ENCODE measurements at places on chromosomes 16 and 17. TPM values are rescaled to one million over a fixed set of nuclear protein-coding genes. Genes with fewer than 3 reads are reported as not detected.

DNA sequence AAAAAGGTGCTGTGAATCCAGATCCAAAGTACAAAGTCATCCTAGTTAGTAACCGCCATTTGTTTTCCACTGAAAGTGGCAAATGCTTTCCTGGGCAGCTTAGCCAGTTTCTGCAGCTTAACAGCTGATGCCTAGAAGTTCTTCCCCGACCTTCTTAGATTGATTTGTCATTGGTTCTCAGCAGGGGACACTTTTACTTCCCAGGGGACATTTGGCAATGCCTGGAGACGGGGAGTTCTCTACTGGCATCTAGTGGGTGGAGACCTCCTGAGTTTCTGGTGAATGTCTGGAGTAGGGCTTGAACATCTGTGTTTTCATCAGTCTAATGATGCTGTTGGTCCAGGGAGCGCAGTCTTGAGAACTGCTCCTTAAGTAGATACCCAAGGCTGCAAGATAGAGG, 7.6 kb downstream of the DNAJA3 start:
- H3K4me3 ChIP-seq = no peak overlapping the region
- DNase-seq = no peak
- H3K4me1 ChIP-seq = no peaks in the 10 kb centered on the region
- no peak overlapping the region for H3K27ac ChIP-seq
- H3K27me3 ChIP-seq = no peaks in the 10 kb centered on the region
- peaks cover 41% of the 10 kb centered on the region for H3K36me3 ChIP-seq

GRCh38 chr16:89297156-89297874, 79.8 kb downstream of the ZNF778 start:
- H3K36me3 ChIP-seq = peaks cover 15% of the 10 kb centered on the region
- H3K4me1 ChIP-seq = peaks cover 51% of the 10 kb centered on the region
- H3K27me3 ChIP-seq = no peaks in the 10 kb centered on the region
- DNase-seq = no peak
- H3K4me3 ChIP-seq = no peak overlapping the region
- H3K27ac ChIP-seq = no peak overlapping the region

DNA sequence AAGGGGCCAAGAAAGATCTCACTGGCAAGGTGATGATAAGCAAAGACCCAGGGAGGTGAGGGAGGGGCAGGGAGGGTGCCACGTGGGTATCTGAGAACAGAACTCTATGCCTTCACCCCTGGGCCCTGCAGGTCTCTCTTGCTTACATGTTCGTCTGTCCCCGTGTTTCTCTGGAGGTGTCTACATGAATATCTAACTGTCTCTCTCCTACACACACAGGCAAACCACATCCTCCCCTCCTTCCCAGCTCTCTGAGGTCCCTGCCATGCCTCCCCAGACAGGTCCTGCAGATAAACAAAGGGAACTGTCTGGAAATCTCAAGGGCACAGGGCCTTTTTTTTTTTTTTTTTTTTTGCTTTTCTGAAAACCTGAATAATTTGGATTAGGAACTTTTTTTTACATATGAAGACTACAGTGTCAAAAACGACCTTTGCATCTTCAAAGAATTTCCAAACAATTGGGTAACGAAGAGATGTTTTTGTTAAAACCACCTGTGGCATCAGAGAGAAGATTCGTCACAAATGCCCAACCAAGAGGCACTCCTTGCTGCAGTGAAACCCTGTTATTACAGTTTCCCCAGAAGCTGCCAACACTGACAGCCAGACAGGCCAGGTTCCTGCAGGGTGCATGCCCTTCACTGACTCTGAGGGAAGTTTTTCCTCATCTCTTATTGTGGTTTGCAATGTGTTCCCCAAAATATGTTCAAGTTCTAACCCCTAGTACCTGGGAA, 17.8 kb downstream of the PLLP start:
- H3K36me3 ChIP-seq = no peaks in the 10 kb centered on the region
- DNase-seq = no peak
- H3K27me3 ChIP-seq = no peaks in the 10 kb centered on the region

GRCh38 chr17:80917716-80918560, 73.7 kb upstream of the CHMP6 start:
- no peaks in the 10 kb centered on the region for H3K27me3 ChIP-seq
- no peak overlapping the region for H3K27ac ChIP-seq
- H3K36me3 ChIP-seq = peaks cover 13% of the 10 kb centered on the region

- DNase-seq = no peak
- H3K4me1 ChIP-seq = peaks cover 7% of the 10 kb centered on the region
- no peak overlapping the region for H3K4me3 ChIP-seq
Measured at GRCh38 chr16:66365651-66366050, 840 bp upstream of the CDH5 start.

DNA sequence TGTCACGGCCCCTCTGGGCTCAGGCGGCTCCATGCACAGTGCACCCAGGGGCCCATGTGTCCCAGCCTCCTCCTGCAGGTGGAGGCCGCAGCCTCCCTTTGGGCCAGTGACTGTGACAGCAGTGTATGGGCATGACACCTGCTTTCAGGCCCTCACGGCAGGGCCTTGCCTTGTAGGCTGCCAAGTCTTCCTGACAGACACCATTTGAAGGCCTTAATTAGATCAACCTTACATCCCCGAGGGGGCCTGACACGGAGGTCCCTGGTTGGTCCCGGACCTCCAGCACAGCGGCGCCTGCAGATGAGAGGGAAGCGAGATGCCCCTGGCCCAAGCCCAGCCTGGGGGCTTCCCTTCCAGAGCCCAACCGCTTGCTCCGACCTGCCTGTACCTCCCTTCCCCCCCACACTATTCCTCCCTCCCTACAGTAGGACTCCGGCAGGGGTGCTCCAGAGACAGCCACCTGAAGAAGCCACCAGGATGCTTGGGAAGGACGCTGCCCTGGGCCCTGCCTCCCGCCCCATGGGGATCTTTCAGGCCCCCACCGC, 31.9 kb downstream of the BAIAP2 start:
- no peak for DNase-seq
- no peaks in the 10 kb centered on the region for H3K27me3 ChIP-seq
- H3K4me3 ChIP-seq = no peak overlapping the region
- H3K27ac ChIP-seq = no peak overlapping the region
- H3K4me1 ChIP-seq = no peaks in the 10 kb centered on the region

GRCh38 chr16:13961099-13961811, 41.3 kb downstream of the ERCC4 start:
- H3K4me3 ChIP-seq = no peak overlapping the region
- H3K27ac ChIP-seq = no peak overlapping the region
- no peaks in the 10 kb centered on the region for H3K27me3 ChIP-seq
- DNase-seq = no peak
- H3K4me1 ChIP-seq = no peaks in the 10 kb centered on the region

The XAF1 gene
- 130 TPM for total RNA-seq

- H3K27ac ChIP-seq = no peak overlapping the region
- no peaks in the 10 kb centered on the region for H3K27me3 ChIP-seq
- no peak for DNase-seq
- H3K4me1 ChIP-seq = peaks cover 9% of the 10 kb centered on the region
Measured at GRCh38 chr17:57810721-57811637, 38.9 kb downstream of the MRPS23 start.

The FN3K gene
- total RNA-seq = 5.5 TPM

The CLDN6 gene
- not detected for total RNA-seq

- H3K27me3 ChIP-seq = no peaks in the 10 kb centered on the region
- H3K4me1 ChIP-seq = peaks cover 25% of the 10 kb centered on the region
- no peak for DNase-seq
Measured at GRCh38 chr16:23847948-23848347, 12.2 kb downstream of the PRKCB start.

The CRK gene
- 16.7 TPM for total RNA-seq

- no peak overlapping the region for H3K27ac ChIP-seq
- H3K4me3 ChIP-seq = no peak overlapping the region
- no peaks in the 10 kb centered on the region for H3K27me3 ChIP-seq
- DNase-seq = no peak
- no peaks in the 10 kb centered on the region for H3K4me1 ChIP-seq
- no peaks in the 10 kb centered on the region for H3K36me3 ChIP-seq
Measured at GRCh38 chr16:73480381-73480780, 432.5 kb upstream of the ZFHX3 start.

The CYB5B gene
- 106 TPM for total RNA-seq

The MSL1 gene
- 99.0 TPM for total RNA-seq

- peaks cover 21% of the 10 kb centered on the region for H3K4me1 ChIP-seq
- H3K4me3 ChIP-seq = peak overlapping the region; percentile 14
Measured at GRCh38 chr16:89574681-89575246, 794 bp upstream of the CPNE7 start.

- H3K27ac ChIP-seq = peak overlapping the region; percentile 94
- H3K36me3 ChIP-seq = peaks cover 8% of the 10 kb centered on the region
- peaks cover 34% of the 10 kb centered on the region for H3K4me1 ChIP-seq
- peak overlapping the region; percentile 87 for H3K4me3 ChIP-seq
- H3K27me3 ChIP-seq = no peaks in the 10 kb centered on the region
- DNase-seq = peak; percentile 41
Measured at GRCh38 chr16:30533748-30534367, 800 bp downstream of the ZNF747 start.

The GPRC5C gene
- total RNA-seq = 0.60 TPM

DNA sequence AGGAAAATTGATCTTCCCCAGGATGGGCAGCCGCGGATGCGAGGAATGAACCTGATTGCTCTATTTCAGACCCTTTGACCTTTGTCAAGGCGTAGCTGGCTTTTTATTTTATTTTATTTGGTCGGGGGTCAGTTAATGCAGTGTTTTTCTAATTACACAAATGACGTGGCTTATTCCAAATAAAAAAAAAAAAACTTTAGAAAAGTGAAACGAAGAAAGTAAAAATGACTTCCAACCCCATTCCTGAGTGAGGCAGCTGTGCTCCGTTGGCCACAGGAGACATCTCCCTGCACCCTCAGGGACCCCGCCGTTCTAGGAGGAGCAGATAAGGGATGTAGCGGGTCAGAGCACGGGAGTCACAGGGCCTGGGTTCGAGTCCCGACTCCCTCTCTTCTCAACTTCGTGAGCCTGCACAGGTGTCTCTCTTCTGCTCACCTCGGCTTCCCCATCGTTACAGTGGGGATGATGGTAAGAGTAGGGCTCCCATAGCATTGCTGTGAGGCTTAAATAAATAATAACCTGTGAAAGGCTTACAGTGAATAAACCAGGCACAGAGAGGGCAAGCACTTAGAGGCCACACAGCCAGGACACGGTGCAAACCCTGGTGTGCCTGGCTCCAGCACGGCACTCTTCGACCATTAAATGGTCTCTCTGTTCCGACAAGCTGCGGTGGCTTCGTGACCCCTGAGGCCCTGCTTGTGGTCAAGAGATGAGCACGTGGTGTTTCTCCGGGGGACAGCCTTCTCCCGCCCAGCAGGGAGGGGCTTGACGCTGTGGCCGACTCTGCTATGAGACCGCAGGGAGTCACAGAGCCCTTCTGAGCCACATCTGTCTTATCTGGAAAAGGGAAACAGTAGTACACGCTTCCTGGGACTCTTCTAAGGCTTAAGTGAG, 10.2 kb downstream of the FOXF1 start:
- DNase-seq = no peak
- peaks cover 11% of the 10 kb centered on the region for H3K4me1 ChIP-seq
- H3K4me3 ChIP-seq = no peak overlapping the region
- peaks cover 27% of the 10 kb centered on the region for H3K27me3 ChIP-seq
- no peaks in the 10 kb centered on the region for H3K36me3 ChIP-seq

- DNase-seq = no peak
- H3K27me3 ChIP-seq = no peaks in the 10 kb centered on the region
- no peak overlapping the region for H3K4me3 ChIP-seq
- H3K4me1 ChIP-seq = no peaks in the 10 kb centered on the region
Measured at GRCh38 chr17:66337866-66338485, 35.6 kb downstream of the PRKCA start.

GRCh38 chr17:45361451-45361850, 44.6 kb upstream of the MAP3K14 start:
- no peak overlapping the region for H3K27ac ChIP-seq
- DNase-seq = no peak
- no peaks in the 10 kb centered on the region for H3K4me1 ChIP-seq
- no peak overlapping the region for H3K4me3 ChIP-seq
